Calu3 (cell line): ENCODE measurements at places on chromosomes 4 and X.

GRCh38 chr4:105154576-105154975, 7.9 kb downstream of the TET2 start:
- H3K4me1 ChIP-seq = no peaks in the 10 kb centered on the region
- H3K27me3 ChIP-seq = no peaks in the 10 kb centered on the region
- H3K36me3 ChIP-seq = no peaks in the 10 kb centered on the region
- no peak overlapping the region for H3K4me3 ChIP-seq
- no peak overlapping the region for H3K27ac ChIP-seq
- DNase-seq = no peak

GRCh38 chrX:17579026-17579425, 158.3 kb upstream of the SCML1 start:
- H3K27ac ChIP-seq = no peak overlapping the region
- H3K27me3 ChIP-seq = no peaks in the 10 kb centered on the region
- no peak overlapping the region for H3K4me3 ChIP-seq
- peaks cover 27% of the 10 kb centered on the region for H3K4me1 ChIP-seq

GRCh38 chr4:94668724-94669123, 89.0 kb upstream of the BMPR1B start:
- H3K36me3 ChIP-seq = peaks cover 14% of the 10 kb centered on the region
- H3K4me3 ChIP-seq = no peak overlapping the region
- no peak overlapping the region for H3K27ac ChIP-seq
- DNase-seq = no peak
- H3K4me1 ChIP-seq = peaks cover 15% of the 10 kb centered on the region

GRCh38 chr4:174222266-174222872, 61.1 kb downstream of the FBXO8 start:
- H3K4me3 ChIP-seq = no peak overlapping the region
- DNase-seq = peak; percentile 12
- no peaks in the 10 kb centered on the region for H3K4me1 ChIP-seq
- no peaks in the 10 kb centered on the region for H3K36me3 ChIP-seq

GRCh38 chr4:129264008-129264657, 168.2 kb downstream of the C4orf33 start:
- no peak overlapping the region for H3K27ac ChIP-seq
- no peaks in the 10 kb centered on the region for H3K27me3 ChIP-seq
- no peak for DNase-seq
- H3K36me3 ChIP-seq = no peaks in the 10 kb centered on the region
- no peaks in the 10 kb centered on the region for H3K4me1 ChIP-seq

GRCh38 chrX:22171287-22172060, 101.2 kb upstream of the CBLL2 start:
- DNase-seq = no peak
- no peak overlapping the region for H3K4me3 ChIP-seq
- H3K27ac ChIP-seq = no peak overlapping the region
- H3K4me1 ChIP-seq = peaks cover 9% of the 10 kb centered on the region

DNA sequence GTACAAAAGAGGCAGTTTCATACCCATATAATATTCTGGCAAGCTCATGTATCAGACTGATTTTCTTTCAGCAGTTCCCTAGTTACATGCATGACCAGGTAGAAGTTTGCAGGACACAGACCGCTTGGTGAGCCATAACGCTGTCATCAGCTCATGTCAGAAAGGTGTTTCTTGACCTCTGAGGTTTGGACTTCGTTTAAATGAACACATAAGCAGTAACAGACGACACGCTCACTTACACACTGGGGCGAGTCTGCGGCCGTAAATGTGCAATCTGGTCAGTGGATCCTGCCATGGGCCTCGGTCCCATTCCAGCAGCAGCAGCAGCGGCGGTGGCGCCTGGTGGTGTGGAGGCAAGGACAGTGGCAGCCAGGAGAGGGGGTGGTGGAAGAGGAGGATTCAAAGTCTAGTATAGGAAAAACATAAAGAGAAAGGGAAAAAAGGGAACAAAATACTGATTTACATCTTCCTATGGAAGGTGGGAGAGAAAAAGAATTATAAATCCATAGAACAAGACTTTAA, 111.9 kb upstream of the CBR4 start:
- H3K27me3 ChIP-seq = no peaks in the 10 kb centered on the region
- peak overlapping the region; percentile 1 for H3K4me3 ChIP-seq
- peaks cover 55% of the 10 kb centered on the region for H3K4me1 ChIP-seq
- DNase-seq = no peak

GRCh38 chr4:110415478-110415877, 60.5 kb upstream of the ENPEP start:
- DNase-seq = no peak
- no peak overlapping the region for H3K4me3 ChIP-seq
- H3K27me3 ChIP-seq = no peaks in the 10 kb centered on the region
- H3K27ac ChIP-seq = no peak overlapping the region
- no peaks in the 10 kb centered on the region for H3K4me1 ChIP-seq
- H3K36me3 ChIP-seq = no peaks in the 10 kb centered on the region

DNA sequence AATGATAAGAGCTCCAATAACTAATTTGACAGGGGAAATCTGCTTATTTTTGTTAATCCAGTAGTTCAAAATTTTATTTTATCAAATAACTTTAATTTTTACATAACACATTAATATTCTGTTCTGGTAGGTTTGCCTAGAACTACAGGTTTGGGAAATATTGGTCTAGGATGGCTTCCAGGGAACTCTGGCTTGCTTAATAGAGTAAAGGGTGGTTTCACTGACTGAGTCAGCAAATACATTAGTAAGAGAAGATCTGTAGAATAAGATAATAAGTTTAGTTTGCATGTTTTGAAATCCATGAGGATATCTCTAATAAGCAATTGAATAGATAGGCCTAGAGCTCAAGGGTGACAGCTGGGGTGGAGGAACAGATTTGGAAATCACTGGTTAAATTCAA, 500.7 kb downstream of the ZNF674 start:
- H3K27me3 ChIP-seq = no peaks in the 10 kb centered on the region
- H3K4me1 ChIP-seq = no peaks in the 10 kb centered on the region
- H3K27ac ChIP-seq = no peak overlapping the region
- no peaks in the 10 kb centered on the region for H3K36me3 ChIP-seq
- DNase-seq = no peak

DNA sequence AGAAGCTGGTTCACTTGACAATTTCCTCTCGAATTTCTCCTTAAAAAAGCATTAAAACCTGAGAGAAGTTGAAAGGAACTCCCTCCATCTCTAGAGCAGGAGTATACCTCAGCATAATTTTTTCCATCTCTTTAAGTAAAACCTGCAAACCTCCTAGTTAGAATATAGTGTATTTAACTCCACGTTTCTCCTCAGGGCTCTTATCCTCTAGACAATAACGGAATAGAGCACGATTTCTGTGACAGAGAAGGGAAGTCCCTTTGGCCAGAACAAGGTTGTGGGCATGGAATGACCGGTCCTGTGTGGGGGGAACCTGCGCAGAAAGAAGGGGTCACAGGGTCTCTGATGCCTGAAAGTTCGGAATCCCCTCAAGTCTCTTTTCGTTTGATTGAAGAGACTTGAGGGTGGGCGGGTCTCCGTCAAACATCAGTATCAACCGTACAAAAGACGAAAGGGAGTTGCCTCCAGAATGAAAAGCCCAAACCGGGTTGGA, 697 bp downstream of the ZNF280C start:
- no peak for DNase-seq
- H3K4me3 ChIP-seq = peak overlapping the region; percentile 99
- H3K27ac ChIP-seq = peak overlapping the region; percentile 69
- peaks cover 13% of the 10 kb centered on the region for H3K36me3 ChIP-seq

DNA sequence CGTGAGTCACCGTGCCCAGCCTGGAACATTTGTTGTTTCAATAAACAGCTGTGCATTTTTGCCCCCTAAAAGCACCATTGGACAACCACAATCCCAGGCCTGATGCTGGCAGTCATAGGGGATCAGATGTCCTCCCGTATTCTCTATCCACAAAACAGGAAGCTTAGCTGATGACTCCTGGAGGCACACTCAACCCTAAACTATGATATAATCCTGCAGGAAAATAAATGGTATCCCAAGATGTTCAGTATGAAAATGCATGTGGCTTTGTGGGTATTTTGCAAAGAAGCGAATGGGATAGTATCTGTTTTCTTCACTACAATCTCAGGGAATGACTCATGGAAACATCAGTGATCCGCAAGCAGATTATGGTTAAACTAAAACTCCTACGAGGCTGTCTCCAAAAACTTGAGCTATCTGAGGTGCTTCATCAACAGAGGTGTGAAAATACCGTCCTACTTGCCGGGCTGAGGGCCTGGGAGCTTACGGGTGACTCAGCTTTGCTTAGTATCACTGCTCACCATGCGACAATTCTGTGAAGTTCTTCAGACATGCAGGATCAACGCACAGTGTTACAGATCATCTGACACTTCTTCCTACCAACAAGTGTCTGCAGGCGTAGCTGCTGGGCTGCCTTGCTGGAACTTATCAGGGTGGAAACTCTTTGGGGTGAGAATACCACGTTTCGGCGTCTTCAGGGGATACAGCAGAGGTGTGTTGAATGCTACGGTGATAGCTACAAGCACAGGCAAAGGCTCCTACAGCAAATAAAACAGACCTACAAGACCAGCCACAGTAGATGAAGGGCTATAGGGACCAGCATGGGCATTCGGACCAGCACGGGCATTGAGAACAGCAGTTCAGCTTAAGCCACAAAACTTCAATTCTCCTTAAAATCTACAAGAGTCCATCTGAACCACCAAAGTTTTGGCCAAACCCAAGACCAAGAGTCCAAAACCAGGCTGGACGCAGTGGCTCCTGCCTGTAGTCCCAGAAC, 148.5 kb downstream of the DHRSX start:
- H3K36me3 ChIP-seq = no peaks in the 10 kb centered on the region
- no peaks in the 10 kb centered on the region for H3K27me3 ChIP-seq
- no peak overlapping the region for H3K4me3 ChIP-seq
- H3K27ac ChIP-seq = no peak overlapping the region
- no peak for DNase-seq
- no peaks in the 10 kb centered on the region for H3K4me1 ChIP-seq

DNA sequence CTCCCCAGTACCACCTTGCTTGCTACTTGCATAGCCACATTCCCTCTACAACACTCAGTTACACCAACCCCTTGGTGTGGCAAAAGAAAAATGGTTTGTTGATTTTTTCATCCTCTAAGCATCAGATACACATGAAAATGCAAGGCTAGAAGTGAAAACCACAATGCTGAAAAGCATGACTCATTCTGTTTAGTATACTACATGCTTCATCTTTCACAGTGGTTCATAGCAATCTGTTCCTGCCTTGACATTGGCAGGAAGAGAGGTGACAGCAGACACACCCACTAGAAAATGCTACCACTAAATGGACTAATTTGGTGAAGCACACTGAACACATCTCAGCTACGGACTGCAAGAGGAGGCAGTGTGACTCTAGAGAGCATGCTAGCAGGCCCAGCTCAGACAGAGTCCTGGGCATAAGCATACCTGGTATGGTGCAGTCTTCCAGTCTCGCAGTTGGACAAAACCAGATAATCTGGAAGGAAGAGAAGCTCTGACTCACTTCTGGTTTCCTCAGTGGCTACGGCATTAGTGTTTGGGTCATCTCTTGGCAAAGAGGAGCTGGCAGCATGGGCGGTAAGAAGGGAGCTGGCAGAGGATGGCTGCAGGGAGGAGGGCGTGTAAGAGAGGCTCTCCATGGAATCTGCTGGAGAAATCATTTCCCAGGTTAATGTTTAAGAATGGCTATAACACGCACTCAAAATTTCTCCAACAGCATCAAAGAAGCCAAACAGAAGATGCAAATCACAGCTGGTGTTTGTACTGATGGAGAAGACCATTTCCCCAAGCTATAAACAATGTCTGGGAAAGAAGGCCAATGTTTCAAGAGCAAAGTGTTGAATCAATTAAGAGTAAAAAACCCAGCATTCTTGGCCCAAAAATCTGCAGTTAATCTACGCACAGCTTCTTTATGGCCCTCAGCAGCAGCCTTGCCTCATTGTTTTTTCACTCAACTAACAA, 37.8 kb downstream of the GAB3 start:
- no peak for DNase-seq
- H3K27ac ChIP-seq = no peak overlapping the region
- H3K4me1 ChIP-seq = peaks cover 9% of the 10 kb centered on the region
- H3K27me3 ChIP-seq = peaks cover 53% of the 10 kb centered on the region
- H3K4me3 ChIP-seq = no peak overlapping the region
- no peaks in the 10 kb centered on the region for H3K36me3 ChIP-seq
